ENCODE measurements at places on chromosomes 6 and 20.

- no peak for DNase-seq
Measured at GRCh38 chr6:35015996-35016395, 125.1 kb downstream of the TCP11 start.

- DNase-seq = no peak
Measured at GRCh38 chr6:126337323-126337722, 2.6 kb upstream of the CENPW start.

DNA sequence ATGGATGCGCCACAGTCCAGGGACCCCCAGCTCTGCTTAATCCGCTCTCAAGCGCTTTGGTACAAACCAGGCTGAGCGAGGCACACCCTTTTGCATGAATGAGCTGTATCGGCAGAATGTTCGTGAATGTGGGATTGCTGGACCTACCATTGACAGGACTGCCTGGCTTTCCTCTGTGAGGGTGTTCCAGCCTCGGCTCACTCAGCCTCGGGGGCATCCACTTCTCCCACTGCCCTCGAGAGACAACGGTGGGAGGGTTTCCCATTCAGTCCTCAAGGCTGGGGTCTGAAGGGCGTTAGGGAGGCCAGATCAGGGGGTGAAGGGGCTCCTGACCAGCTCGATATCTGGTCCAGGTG is 17.4 kb downstream of the MDFI start:
- no peak for DNase-seq

GRCh38 chr6:8057793-8058192 is 6.4 kb downstream of the BLOC1S5 start:
- no peak for DNase-seq

DNA sequence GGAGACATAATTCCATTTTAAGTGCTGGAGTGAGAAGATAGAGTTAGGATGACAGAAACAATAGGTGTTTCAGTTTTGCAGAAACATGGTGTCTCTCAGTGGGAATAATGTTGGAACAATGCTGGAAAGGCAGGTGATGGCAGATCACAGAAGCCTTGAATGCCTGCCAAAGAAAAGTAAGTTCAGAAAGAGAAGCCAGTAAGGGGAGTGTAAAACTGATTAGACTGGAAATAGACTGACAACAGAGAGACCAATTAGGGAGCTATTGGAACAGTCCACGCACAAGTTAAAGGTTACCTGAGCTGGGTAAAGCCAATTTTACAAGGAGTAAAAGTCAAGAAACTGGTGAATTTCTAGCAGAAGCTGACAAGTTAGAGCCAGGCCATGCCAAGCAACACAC is 142.9 kb downstream of the TFAP2A start:
- no peak for DNase-seq
